ENCODE measurements at places on chromosomes 7 and 10. TPM values are rescaled to one million over a fixed set of nuclear protein-coding genes. Genes with fewer than 3 reads are reported as not detected.
A peak's percentile ranks its signal among the peaks of the same experiment; 100 is the strongest.

The DGKB gene
- 0.86 TPM for total RNA-seq

The LOXL4 gene
- total RNA-seq = 10.9 TPM

- no peak overlapping the region for H3K4me3 ChIP-seq
- no peak for DNase-seq
- no peaks in the 10 kb centered on the region for H3K4me1 ChIP-seq
- no peaks in the 10 kb centered on the region for H3K36me3 ChIP-seq
- no peaks in the 10 kb centered on the region for H3K27me3 ChIP-seq
Measured at GRCh38 chr7:158724658-158725505, 20.3 kb upstream of the NCAPG2 start.

GRCh38 chr10:12707461-12708185, 293.9 kb downstream of the CCDC3 start:
- H3K4me3 ChIP-seq = no peak overlapping the region
- H3K4me1 ChIP-seq = peaks cover 4% of the 10 kb centered on the region
- DNase-seq = peak; percentile 62
- H3K27ac ChIP-seq = no peak overlapping the region
- no peaks in the 10 kb centered on the region for H3K36me3 ChIP-seq
